ENCODE measurements at places on chromosomes 11 and 22.

DNA sequence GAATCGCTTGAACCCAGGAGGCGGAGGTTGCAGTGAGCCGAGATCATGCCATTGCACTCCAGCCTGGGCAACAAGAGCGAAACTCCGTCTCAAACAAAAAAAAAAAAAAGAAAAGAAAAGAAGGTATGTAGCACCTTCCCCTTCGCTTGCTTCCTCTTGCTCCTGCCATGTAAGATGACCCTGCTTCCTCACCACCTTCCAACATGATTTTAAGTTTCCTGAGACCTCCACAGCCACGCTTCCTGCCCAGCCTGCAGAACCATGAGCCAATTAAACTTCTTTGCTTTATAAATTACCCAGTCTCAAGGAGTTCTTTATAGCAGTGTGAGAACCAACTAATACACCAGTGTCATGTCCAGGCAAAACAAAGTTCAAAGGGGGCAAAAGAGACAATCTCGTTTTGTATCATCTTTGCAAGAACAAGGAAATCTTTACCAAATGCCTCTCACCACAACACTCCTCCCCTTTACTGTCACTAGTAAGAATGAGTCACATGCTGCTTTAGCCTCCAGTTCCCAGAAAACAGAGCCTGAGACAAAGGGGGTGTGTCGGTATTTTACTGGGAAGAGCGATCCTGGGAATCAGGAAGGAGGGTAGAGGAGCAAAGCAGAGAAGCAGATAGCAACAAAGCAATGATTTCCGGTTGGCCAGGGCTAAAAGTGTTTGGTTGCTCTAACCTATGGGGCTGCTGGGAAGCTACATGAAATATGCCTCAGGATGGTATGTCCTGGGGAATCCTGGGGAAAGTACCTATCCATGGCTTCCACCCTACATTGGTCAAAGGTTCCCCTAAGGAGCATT lies 10.5 kb upstream of the MCHR1 start:
- DNase-seq, result peak; percentile 84

GRCh38 chr11:118274186-118274585 lies 10.1 kb upstream of the MPZL2 start:
- DNase-seq, result no peak

- no peak for DNase-seq
Observed at GRCh38 chr11:31912808-31913207, 101.7 kb upstream of the PAX6 start.

DNA sequence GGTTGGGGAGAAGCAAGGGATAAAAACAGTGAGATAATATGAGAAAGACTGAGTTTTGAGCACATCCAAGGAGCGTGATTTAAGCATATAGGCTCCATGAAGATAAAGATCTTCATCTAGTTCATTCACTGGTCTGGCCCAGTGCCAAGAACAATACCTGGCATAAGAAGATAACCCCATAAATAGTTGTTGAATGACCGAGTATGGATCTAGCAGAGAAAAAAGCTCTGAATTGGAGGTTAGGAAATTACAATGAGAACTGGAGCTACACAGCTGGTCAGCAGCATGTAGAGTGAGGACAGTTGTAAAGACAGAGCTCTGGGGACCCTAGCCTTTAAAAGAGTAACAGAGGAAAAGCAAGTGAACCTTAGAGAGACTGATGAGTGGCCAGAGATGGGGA lies 33.0 kb upstream of the PAK1 start:
- no peak for DNase-seq

DNA sequence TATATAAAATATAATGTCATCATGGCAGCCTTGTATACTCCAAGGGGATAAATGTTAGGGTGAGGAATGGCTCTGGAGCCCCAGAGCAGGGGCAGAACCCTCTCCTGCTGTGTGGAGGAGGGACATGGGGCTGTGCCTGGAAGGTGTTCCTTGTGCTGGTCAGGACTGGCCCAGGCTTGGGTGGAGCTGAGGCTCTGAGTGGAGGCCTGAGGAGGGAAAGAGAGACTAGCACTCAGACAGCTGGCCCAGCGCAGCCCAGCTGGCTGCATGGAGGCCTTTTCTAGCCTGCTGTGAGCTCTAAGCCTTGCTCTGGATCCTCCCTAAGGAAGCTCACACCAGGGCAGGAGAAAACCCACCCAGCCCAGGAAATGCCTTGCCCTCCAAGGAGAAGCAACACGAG lies 113.5 kb downstream of the RRAS2 start:
- DNase-seq, result no peak

GRCh38 chr11:86589204-86589603 lies 83.2 kb downstream of the ME3 start:
- no peak for DNase-seq

DNA sequence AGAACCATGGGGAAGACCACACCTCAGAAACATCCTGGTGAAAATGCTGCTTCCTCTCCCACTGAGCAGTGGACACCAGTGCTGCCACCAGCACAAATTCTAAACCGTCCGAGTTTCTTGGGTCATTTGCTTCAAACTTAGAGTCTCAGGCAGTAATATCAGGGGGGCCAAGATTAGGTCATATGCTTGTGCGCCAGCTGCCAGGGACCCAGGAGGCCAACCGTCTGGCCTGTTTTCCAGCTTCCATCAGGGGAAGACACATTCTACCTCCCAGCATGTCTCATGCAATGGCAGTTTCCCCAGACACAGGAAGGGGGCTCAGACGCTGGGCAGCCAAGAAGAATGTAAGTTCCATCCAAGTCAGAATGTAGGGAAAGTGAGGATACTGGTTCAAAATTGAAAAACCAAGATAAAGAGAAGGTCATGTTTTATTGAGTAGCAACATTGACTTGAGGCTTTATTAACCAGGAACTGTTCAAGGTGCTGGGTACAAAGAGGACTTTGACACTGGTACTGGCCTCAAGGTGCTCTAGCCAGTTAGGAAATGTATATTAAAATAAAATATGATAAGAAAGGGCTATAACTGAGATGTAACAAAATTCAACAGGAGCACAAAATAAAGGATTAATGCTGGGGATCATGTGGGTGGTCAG lies 59.7 kb upstream of the EED start:
- DNase-seq, result no peak

- DNase-seq, result no peak
Observed at GRCh38 chr11:8973121-8973520, 8.9 kb upstream of the TMEM9B start.

DNA sequence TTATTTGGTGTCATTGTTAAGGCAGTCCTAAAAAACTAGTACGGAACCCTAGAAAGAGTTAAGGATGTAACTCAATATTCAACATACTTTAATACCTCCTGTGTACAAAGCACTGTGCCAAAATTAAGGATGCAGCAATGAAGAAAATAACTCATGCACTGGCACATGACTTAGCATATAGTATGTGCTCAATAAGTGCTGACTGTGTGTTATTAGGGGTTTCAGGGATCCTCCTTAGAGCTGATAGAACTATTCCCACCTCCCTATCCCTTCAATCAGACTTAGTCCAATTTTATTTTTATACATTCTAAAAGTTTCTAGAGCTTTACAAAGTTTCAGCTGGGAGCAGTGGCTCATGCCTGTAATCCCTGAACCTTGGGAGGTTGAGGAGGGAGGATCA lies 6.1 kb upstream of the FEZ1 start:
- no peak for DNase-seq

DNA sequence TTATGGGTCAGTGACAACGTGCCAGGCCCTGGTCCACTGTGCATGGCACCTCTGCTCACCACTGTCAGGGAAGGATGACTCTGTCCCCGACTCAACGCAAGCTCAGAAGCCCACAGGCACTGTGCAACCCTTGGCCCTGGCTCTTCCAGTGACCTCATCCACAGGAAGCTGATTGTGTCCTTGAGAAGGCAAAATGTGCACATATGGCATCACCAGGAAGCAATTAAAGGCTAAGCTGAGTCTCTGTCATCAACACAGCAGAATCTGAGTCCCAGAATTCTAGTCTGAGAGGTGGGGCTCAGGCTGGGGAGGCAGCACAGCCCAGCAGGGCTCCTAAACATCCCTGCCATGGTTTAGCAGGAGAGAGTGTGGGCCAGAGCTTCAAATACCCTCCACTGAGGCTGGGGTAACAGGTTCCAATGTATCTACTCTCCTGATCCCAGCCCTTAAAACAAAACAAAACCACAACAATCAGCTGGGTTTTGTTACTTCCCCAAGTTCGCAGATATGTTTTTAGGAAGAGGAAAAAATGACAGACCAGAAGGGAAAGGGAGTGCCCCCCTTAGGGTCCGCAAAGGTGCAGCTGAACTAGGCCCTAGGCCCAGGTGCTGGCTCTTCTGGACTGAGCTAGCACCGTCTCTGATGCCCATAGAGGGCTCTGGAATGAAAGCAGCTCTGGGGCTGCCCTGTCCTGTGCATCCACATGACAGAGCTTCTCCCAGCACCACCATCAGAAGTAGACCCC lies 33.5 kb upstream of the GNAZ start:
- no peak for DNase-seq

DNA sequence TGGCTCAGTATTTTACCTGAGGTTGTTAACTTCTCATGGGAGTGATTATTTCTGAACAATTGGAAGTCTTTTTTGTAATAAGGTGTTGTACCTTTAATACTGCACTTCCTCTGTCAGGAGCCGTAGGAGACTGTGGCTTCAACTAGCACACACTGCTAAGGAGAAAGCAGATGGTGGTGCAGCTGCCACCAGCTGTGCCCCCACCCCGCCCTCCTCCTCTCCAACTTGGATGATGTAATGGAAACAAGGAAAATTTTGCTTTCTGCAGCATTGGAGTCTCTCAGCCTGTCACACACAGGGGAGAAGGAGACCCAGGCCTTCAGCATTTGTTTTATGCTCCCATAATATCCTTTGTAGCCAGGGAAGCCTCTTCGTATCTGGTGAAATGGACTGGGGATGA lies 91.2 kb downstream of the TEAD1 start:
- DNase-seq, result no peak

- DNase-seq, result no peak
Observed at GRCh38 chr22:38211556-38211955, 9.8 kb downstream of the MAFF start.

DNA sequence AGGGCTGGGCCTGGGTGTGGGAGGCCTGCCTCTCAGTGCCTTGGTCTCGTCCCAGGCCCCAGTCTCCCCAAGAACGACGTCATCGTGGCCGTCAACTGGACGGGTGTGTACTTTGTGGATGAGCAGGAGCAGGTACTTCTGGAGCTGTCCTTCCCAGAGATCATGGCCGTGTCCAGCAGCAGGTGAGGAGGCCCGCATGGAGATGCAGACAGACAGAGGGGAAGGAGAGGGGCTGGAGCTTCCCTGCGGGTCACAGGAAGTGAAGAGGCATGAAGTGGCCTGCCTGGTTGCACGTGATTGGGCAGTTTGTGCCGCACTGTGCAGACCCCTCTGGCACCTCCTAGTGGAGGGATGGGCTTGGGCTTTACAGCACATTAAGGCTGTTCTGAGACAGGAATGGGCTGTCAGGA lies 70.4 kb downstream of the MYO7A start:
- no peak for DNase-seq

- no peak for DNase-seq
Observed at GRCh38 chr11:611001-611996, 4.5 kb downstream of the IRF7 start.

DNA sequence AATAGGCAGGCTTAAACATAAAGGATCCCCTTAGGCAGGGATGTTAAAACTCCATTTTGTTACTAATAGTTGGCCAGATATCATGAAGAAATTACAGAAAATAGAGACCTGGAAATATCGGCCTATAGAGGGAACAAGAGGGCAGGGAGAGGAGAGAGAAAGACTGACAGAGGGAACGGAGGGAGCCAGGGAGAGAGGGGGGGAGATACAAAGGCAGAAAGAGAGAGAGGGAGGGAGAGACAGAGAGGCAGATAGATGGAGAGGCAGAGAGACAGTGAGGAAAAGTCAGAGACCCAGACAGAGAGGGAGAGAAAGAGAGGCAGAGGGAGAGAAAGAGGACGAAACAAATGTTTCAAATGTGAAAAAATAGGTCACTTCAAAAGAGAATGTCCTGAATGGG lies 53.5 kb downstream of the ZNF280B start:
- DNase-seq, result no peak

- no peak for DNase-seq
Observed at GRCh38 chr11:116727990-116728389, 44.8 kb downstream of the BUD13 start.

GRCh38 chr11:79047321-79047720 lies 393.5 kb downstream of the TENM4 start:
- DNase-seq, result no peak

DNA sequence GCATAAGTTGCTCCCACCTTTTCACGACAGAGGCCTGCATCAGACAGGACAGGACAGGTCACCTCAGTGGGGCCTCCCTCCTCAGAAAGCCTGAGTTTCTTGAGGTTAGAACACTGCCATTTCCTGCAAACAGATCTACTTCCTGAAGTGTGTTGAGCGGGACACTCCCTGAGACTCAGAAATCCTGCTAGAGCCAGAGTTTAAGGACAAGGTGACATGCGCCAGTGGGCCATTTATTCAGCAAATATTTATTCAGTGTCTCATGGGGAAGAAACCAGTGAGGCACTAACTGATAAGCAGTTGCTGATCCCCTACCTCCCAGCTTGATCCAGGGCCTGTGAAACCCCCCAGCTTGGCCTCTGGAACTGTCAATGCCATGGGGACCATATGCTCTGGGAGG lies 454.6 kb downstream of the SOX6 start:
- no peak for DNase-seq

- no peak for DNase-seq
Observed at GRCh38 chr11:2770096-2770751, 70.4 kb upstream of the KCNQ1OT1 start.

- DNase-seq, result no peak
Observed at GRCh38 chr11:68778205-68778604, 26.9 kb upstream of the TESMIN start.

DNA sequence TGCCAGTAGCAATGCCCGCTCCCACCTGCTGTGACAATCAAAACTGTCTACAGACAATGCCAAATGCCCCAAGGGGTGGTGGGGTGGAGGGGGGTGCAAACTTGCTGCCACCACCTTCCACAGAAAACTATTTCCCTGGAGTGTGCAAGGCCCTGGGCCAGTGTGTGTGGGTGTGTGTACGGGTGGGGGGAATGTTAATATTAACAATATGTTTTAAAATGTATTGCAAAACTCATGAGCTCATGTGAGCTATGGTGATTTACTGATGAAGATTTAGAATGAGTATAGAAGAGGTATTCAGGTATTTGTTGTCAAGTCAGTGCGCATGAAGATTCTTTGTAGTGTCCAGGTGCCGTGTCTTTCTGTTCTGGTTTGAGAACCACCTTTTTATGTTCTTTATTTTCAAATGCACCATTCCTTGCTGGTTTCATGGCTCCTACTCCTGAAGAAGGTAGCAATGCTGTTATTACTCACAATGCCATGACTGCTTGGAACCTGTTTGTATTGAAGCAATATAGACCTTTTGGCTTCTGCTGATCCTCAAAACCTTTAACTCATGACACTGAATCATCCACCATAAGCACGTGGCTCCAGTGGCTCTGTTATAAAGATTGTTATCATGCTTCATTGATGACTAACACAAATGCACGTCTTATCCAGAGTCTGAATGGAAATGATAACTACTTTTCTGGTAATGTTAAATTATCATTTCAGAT lies 29.9 kb upstream of the AQP11 start:
- DNase-seq, result peak; percentile 50

GRCh38 chr11:103898065-103898464 lies 138.4 kb upstream of the DDI1 start:
- no peak for DNase-seq

DNA sequence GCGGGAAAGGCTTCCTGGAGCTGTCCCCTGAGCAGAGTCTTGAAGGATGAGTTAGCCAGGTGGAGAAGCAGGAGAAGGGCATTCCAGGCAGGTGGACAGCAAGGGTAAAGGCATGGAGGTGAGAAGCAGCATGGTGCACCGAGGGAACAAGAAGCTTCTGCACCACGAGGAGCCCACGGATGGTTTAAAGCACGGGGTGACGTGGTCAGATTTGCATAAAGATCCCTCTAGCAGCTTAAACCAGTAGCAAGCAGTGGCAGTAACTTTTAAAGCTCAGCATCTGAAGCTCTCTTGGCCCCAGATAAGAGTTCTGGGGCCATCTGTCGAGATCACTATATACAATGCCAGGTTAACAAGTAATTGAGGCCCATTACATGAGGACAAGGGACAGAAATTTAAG lies 36.8 kb downstream of the SERPINH1 start:
- DNase-seq, result no peak

All from hepatic stellate cell (primary cell).